Sigmoid colon (tissue), 7 donors: ENCODE measurements at places on chromosomes 6 and 20. TPM values are rescaled to one million over a fixed set of nuclear protein-coding genes. Genes with fewer than 3 reads are reported as not detected.

DNA sequence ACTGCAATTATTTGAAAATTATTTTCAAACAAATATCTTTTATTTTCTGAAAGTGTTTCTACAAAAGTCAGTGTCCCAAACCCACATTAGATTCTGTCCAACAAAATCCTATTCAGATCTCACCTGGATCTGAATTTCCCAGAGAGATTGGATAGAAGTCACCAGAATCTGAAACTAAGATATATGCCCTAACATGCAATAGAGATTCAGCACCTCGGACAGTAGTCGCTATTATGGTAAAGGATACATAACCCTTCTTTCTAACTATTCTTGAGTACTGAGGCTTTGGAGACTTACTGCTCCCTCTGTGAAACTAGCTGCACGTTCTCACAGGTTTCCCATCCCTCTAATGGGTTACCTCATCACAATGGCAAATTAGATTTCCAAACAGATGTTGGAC, 151.4 kb downstream of the ID4 start:
- no peak overlapping the region for H3K4me3 ChIP-seq
- H3K27ac ChIP-seq = no peak overlapping the region
- DNase-seq = no peak

- no peaks in the 10 kb centered on the region for H3K27me3 ChIP-seq
- no peak for DNase-seq
- no peak overlapping the region for H3K4me3 ChIP-seq
- no peak overlapping the region for H3K27ac ChIP-seq
- H3K4me1 ChIP-seq = no peaks in the 10 kb centered on the region
These were observed 76.3 kb downstream of the PRND start for GRCh38 chr20:4798010-4798409.

DNA sequence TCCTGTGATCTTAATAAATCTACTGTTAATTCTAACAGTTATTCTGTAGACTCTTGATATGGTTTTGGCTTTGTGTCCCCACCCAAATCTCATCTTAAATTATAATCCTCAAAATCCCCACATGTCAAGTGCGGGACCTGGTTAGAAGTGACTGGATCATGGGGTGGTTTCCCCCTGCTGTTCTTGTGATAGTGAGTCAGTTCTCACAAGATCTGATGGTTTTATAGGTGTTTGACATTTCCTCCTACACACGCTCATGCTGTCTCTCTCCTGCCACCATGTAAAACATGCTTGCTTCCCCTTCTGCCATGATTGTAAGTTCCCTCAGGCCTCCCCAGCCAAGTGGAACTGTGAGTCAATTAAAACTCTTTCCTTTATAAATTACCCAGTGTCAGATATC, 10.5 kb upstream of the EPB41L2 start:
- no peaks in the 10 kb centered on the region for H3K4me1 ChIP-seq
- H3K27ac ChIP-seq = no peak overlapping the region
- no peaks in the 10 kb centered on the region for H3K36me3 ChIP-seq
- H3K27me3 ChIP-seq = no peaks in the 10 kb centered on the region
- no peak overlapping the region for H3K4me3 ChIP-seq
- no peak for DNase-seq

VSTM2L gene
- not detected for polyA plus RNA-seq

RAMACL gene
- 0.34 TPM for polyA plus RNA-seq

NMBR gene
- polyA plus RNA-seq = not detected

- no peaks in the 10 kb centered on the region for H3K27me3 ChIP-seq
- H3K36me3 ChIP-seq = no peaks in the 10 kb centered on the region
- no peak overlapping the region for H3K27ac ChIP-seq
- DNase-seq = no peak
- H3K4me3 ChIP-seq = no peak overlapping the region
- no peaks in the 10 kb centered on the region for H3K4me1 ChIP-seq
These were observed 565.3 kb downstream of the KIF16B start for GRCh38 chr20:16007962-16008361.

SLCO4A1 gene
- 3.6 TPM for polyA plus RNA-seq

DNA sequence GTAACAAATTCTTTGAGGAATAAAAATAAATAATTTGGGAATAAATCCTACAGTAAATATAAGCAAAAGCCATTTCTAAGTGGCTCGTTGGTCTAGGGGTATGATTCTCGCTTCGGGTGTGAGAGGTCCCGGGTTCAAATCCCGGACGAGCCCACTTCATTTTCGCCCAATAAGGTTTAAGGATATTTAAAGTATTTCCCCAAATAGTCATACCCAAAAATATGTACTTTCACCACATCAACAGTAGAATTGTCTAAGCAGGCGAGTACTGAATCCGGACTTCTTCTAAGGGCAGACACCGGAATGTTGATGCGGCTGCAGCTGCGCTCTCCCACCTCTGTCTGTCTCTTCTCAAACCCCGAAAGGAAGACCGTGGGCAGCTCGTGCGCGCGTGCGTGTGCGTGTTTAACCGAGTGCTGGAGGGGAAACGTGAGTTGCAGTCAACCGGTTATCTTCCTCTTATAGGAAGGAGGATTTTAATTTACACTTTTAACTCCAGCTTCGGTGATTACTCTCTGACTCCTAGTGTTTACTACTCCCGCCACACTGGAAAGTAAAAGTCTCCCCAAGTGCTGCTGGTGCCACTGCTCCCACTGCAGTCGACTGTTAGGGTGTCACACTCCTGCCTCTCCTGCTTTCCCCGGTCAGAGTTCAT, 155.7 kb upstream of the PRSS16 start:
- H3K27me3 ChIP-seq = peaks cover 72% of the 10 kb centered on the region
- peaks cover 8% of the 10 kb centered on the region for H3K4me1 ChIP-seq
- no peak for DNase-seq
- H3K36me3 ChIP-seq = no peaks in the 10 kb centered on the region
- peak overlapping the region; percentile 10 for H3K4me3 ChIP-seq

- no peak overlapping the region for H3K27ac ChIP-seq
- DNase-seq = no peak
- H3K4me1 ChIP-seq = no peaks in the 10 kb centered on the region
- no peaks in the 10 kb centered on the region for H3K36me3 ChIP-seq
- no peaks in the 10 kb centered on the region for H3K27me3 ChIP-seq
These were observed 116.8 kb upstream of the TNFAIP3 start for GRCh38 chr6:137750297-137750696.

GRCh38 chr20:24506696-24507095, 37.3 kb downstream of the SYNDIG1 start:
- no peak for DNase-seq
- no peaks in the 10 kb centered on the region for H3K36me3 ChIP-seq
- H3K4me1 ChIP-seq = peaks cover 9% of the 10 kb centered on the region
- no peaks in the 10 kb centered on the region for H3K27me3 ChIP-seq

CDH4 gene
- not detected for polyA plus RNA-seq

DNA sequence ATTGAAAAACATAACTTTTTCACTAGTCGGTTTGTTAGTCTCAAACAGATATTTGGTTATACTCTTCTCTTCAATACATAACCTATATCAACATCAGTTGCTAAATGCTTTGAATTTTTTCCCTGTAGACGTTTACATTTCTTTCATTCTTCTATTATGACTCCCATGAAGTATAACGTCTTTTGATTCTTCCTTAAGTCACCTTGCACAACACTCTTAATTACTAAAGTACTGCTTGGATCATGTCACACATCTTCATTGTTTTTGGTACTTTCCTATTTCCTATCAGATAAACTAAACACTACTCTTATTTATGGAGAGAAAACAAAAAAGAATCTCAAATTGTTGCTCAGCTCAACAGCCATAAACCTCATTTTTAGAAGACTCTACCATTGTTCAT, 23.0 kb upstream of the BMP5 start:
- no peaks in the 10 kb centered on the region for H3K27me3 ChIP-seq
- DNase-seq = no peak
- H3K36me3 ChIP-seq = no peaks in the 10 kb centered on the region
- no peaks in the 10 kb centered on the region for H3K4me1 ChIP-seq
- H3K4me3 ChIP-seq = no peak overlapping the region

DNA sequence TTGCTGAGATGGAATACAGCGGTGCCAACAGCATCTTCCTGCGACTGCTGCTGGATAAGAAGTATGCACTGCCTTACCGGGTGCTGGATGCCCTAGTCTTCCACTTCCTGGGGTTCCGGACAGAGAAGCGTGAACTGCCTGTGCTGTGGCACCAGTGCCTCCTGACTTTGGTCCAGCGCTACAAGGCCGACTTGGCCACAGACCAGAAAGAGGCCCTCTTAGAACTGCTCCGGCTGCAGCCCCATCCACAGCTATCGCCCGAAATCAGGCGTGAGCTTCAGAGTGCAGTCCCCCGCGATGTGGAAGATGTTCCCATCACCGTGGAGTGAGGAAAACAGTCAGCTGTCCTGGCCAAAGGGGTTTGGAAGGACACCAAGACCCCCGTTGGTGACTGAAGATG, 9.2 kb downstream of the CCND3 start:
- peaks cover 12% of the 10 kb centered on the region for H3K4me1 ChIP-seq
- no peaks in the 10 kb centered on the region for H3K27me3 ChIP-seq
- no peak for DNase-seq
- H3K4me3 ChIP-seq = no peak overlapping the region
- H3K36me3 ChIP-seq = peaks cover 67% of the 10 kb centered on the region

BHLHE23 gene
- not detected for polyA plus RNA-seq

TGM3 gene
- 3.0 TPM for polyA plus RNA-seq

GRCh38 chr20:7994809-7995208, 24.8 kb downstream of the TMX4 start:
- no peak for DNase-seq
- H3K27me3 ChIP-seq = no peaks in the 10 kb centered on the region
- H3K36me3 ChIP-seq = peaks cover 41% of the 10 kb centered on the region
- no peak overlapping the region for H3K27ac ChIP-seq

GRCh38 chr6:15922510-15923250, 206.2 kb upstream of the MYLIP start:
- H3K27ac ChIP-seq = no peak overlapping the region
- DNase-seq = no peak
- H3K4me1 ChIP-seq = peaks cover 11% of the 10 kb centered on the region
- no peak overlapping the region for H3K4me3 ChIP-seq
- no peaks in the 10 kb centered on the region for H3K27me3 ChIP-seq
